Astrocyte of the spinal cord (primary cell): ENCODE measurements at places on chromosomes 2 and 18.
A peak's percentile ranks its signal among the peaks of the same experiment; 100 is the strongest.

DNA sequence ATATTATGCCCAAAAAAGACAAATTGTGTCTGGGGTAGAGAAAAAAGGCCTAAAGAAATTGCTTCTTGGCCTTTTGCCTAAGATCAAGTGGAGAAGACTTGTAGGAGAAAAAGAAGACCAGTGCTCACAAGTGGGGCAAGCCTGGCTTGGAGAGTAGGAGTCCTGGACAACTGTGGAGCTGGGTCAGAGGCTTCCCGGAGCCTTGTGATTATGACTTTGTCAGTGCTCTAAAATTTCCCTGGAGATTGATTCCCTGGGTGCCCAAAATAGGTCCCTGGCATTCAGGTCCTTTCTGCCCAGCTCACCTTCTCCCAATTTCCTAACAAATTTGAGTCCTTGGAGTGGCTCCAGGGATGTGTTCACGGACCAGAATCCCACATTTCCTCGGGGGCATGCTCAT is 787 bp upstream of the TRIM54 start:
- no peak for DNase-seq

DNA sequence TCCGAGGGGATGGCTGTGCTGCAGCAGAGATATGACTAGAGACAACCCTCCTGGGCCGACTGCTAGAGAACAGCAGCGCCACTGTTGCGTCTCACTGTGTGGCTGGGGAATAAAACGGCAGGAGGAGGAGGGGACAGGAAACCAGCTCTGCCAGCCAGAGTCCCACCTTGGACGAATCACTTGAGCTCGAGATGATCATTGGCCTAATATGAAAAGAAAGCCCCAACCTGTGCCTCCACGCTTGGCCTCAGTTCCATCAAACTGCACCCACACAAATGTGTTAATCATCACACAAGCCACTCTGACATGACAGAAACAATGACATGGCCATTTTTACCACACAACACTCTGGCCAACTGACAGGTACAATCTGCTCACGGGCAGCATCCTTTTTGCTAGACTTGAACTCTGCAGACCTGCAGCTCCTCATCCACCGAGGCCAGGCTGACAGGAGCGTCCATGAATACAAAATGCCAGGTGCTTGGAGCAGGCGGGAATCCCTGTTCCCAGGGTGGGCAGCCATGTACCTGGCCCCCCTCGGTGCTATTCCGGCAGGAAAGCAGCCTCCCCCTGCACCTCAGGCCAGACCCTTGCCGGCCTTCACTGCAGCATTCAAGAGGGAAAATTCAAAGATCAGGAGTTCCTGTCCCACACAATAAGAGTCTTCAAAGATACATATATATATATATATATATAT is 52.3 kb downstream of the PARD6G start:
- no peak for DNase-seq

GRCh38 chr2:40844353-40845277 is 392.7 kb upstream of the SLC8A1 start:
- DNase-seq: peak; percentile 5

- DNase-seq: no peak
Observed at GRCh38 chr2:190569994-190570755, 35.7 kb upstream of the NEMP2 start.

GRCh38 chr2:227623226-227623625 is 5.9 kb downstream of the SCYGR4 start:
- DNase-seq: peak; percentile 64

- DNase-seq: no peak
Observed at GRCh38 chr2:112887964-112888749, 22.8 kb upstream of the IL37 start.

DNA sequence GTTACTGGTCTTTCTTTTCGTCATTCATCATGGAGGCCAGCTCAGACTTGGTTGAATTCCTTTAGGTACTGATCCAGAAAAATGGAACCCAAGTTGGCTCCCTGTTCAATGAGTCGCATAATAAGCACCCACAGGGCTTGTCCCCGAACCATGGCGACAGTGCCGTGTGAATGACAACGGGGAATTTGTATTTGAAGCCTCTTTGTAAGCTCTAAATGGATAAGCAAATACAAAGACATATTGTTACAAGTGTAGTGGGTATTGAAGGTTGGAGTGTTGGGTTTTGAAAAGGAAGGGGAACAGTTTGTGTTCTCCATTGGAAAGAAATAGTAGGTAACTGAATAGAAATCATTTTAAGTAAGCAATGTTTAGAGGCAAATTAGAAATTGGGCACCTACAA is 288.9 kb downstream of the SLC4A3 start:
- DNase-seq: no peak

DNA sequence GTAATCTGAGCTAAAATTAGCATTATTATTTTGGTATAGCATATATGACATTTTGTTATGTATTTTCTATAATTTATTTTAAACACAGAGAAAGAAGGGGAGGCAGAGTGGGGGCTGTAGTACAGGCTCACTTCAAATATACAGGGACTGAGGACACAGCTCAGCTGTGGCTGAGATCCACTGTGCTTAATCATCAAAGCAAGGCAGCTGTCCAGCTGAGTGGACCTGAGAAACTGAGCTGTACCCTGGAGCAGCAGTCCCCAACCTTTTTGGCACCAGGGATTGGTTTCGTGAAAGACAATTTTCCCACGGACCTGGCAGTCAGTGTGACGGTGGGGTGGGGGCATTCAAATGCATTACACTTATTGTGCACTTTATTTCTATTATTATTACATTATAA is 687.2 kb downstream of the RNF144A start:
- no peak for DNase-seq

DNA sequence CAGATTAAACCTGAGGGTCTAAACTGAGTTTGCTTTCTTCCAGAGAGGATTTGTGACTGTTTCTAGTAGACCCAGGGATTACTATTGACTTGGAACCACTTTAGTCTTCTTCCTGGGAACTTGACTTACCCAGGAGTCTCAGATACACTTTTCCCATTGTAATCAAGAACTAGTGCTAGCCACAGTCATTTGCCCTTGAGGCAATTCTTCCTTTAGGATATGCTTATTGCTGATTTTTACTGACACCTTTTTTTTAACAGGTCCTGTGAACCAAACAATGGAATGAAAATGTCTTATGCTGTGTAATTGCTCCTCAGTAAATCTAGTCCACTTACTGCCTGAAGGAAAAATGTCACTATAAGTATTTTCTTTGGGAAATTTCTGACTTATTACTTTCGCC is 78.3 kb downstream of the TAF4B start:
- no peak for DNase-seq

DNA sequence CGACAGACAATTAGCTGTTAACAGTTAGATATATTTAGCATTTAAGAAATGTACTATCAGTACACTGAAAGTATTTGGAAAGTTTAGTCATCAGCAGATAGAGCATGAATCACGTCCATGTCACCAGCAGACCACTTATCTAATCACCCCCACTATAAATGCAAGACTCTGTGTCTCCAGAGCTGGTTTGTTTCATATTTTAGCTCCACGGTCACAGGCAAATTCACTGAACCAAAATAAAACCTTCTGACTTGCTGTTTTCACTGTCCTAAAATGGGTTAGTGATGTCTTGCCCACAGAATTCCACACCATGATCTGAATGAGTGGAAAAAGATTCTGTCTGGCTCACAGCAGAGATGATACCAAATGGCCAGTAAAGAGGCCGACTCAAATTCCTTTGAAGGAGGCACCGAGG is 64.9 kb downstream of the CDH2 start:
- DNase-seq: peak; percentile 65
